ENCODE measurements at places on chromosomes 11 and 22. TPM values are rescaled to one million over a fixed set of nuclear protein-coding genes. Genes with fewer than 3 reads are reported as not detected.

DENND6B gene
- 19.3 TPM for polyA plus RNA-seq

TYR gene
- not detected for polyA plus RNA-seq

C11orf87 gene
- polyA plus RNA-seq = 2.1 TPM

FGF4 gene
- polyA plus RNA-seq = not detected

C11orf42 gene
- polyA plus RNA-seq = not detected

HORMAD2 gene
- polyA plus RNA-seq = not detected

ADAMTS15 gene
- polyA plus RNA-seq = 1.3 TPM

SLC22A9 gene
- 0.14 TPM for polyA plus RNA-seq

LDLRAD3 gene
- 28.5 TPM for polyA plus RNA-seq

CDC42BPG gene
- polyA plus RNA-seq = 9.5 TPM

TRIM49D1 gene
- not detected for polyA plus RNA-seq

GALNT18 gene
- polyA plus RNA-seq = 8.1 TPM

KRTAP5-1 gene
- not detected for polyA plus RNA-seq

RAG1 gene
- not detected for polyA plus RNA-seq

DGCR6L gene
- 119 TPM for polyA plus RNA-seq

CATSPER1 gene
- polyA plus RNA-seq = not detected

UPK2 gene
- polyA plus RNA-seq = 3.0 TPM

KDM4E gene
- polyA plus RNA-seq = not detected

EIF4G2 gene
- polyA plus RNA-seq = 338 TPM

TRPC6 gene
- polyA plus RNA-seq = 0.39 TPM

OR4A47 gene
- polyA plus RNA-seq = not detected

PVALB gene
- 23.8 TPM for polyA plus RNA-seq

Data from brain (organoid and tissue), 16 donors.